ENCODE measurements at places on chromosomes 2 and 18.

DNA sequence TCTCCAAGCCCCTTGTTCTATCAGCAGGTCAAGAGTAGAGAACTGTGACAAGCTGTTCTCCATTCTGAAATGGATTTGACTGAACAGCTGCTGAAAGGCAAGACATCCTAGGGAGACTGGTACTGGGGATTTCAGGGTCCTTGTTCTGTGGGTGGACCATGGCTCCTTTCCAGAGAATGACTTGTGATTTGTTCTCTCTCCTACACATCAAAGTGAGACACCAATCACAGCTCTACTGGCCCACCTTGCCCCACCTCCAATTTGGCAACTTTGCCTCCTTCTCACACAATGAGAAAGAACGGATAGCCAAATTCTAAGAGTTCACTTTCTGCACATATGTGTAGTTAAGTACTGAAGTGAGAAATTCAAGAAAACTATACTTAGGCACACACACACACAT is 67.4 kb downstream of the BCL11A start:
- no peak for DNase-seq

DNA sequence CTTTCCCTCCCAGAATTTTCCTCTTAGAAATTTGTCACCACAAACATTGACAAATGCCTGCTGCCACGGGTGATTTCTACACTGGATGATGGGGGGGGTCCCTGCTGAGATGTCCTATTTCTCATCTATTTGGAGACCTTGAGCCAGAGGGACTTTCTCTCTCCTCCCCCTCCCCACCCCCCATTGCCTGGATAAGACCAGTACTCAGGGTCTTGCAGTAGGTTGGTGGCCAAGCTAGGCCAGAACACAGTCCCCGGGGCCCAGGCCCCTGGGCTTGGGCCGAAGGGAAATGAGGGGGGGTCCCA is 560 bp upstream of the DUSP2 start:
- DNase-seq: no peak

DNA sequence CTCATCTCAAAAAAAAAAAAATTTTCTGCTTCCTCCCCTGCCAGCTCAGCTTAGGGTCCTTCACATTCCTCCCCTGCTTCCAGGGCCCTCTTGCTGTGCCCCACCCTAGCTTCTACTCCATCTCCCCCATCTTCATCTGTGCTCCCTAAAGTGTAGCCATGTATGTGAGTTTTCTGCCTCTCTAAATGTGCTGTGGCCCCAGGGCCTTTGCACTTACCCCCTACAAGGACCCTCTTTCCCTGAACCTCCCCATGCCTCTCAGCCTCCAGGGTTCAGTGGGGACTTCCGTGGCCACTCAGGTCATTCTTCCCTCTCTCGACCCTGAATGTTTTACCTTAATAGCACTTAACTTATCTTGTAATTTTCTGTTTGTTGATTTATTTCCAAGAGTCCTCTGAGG is 6.2 kb upstream of the ARHGEF4 start:
- DNase-seq: no peak

GRCh38 chr2:23393722-23394121 is 8.7 kb downstream of the KLHL29 start:
- no peak for DNase-seq

- no peak for DNase-seq
Measured at GRCh38 chr18:22883179-22883578, 49.9 kb upstream of the RBBP8 start.

- no peak for DNase-seq
Measured at GRCh38 chr18:60413944-60414547, 41.5 kb upstream of the MC4R start.

DNA sequence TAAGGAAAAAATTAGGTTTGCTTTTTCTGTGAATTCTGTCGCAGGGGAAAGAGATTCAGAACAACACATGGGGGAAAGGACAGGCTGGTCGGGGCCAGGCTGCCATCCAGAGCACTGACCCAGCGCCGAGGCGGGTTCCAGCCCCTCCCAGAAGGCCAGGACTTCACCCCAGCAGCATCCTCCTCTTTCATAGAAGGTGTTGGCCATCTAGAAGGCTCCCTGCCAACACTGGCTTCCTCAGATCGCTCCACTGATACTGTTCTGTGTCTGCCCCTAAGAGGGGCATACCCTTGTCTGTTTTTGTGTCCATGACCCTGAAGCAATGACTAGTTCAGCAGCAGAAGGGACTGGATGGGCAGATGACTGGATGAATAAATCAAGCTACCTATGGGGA is 144.5 kb downstream of the HDAC4 start:
- no peak for DNase-seq

Measured in stimulated activated CD8-positive, alpha-beta memory T cell treated with anti-CD3 and anti-CD28 coated beads, Interleukin-15, amount 100 ng/mL, for 24 hours (primary cell).